ENCODE measurements at places on chromosomes 1 and 21.

GRCh38 chr1:48391926-48392325 lies 80.1 kb downstream of the SPATA6 start:
- no peaks in the 10 kb centered on the region for H3K36me3 ChIP-seq
- H3K27ac ChIP-seq, result no peak overlapping the region
- H3K4me3 ChIP-seq, result no peak overlapping the region
- H3K4me1 ChIP-seq, result no peaks in the 10 kb centered on the region
- H3K27me3 ChIP-seq, result no peaks in the 10 kb centered on the region

DNA sequence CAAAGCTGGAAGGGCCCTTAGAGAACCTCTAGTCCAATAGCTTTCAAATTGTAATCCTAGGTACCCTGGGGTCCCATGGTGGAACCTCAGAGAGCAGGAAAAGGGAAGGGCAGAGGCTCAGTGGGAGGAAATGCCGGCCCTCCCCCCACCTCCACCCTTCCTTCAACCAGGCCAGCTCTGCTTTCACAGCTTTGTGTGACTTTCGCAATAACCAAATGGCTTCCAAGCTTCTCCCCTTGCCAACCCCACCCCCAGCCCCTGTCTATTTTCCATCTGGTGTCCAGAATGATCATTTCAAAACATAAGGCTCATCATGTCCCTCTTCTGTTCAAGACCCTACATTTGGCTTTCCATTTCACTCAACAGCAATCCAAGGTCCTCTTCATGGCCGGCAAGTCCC lies 74.4 kb downstream of the CD58 start:
- H3K27ac ChIP-seq, result no peak overlapping the region
- peaks cover 13% of the 10 kb centered on the region for H3K36me3 ChIP-seq
- peaks cover 41% of the 10 kb centered on the region for H3K4me1 ChIP-seq
- no peaks in the 10 kb centered on the region for H3K27me3 ChIP-seq

- H3K27ac ChIP-seq, result no peak overlapping the region
- no peaks in the 10 kb centered on the region for H3K36me3 ChIP-seq
- peaks cover 16% of the 10 kb centered on the region for H3K27me3 ChIP-seq
- H3K4me3 ChIP-seq, result no peak overlapping the region
These were observed 19.7 kb upstream of the GALNT2 start for GRCh38 chr1:230047114-230047865.

- DNase-seq, result no peak
- H3K27ac ChIP-seq, result no peak overlapping the region
- no peak overlapping the region for H3K4me3 ChIP-seq
- H3K4me1 ChIP-seq, result no peaks in the 10 kb centered on the region
These were observed 2.7 kb upstream of the PALMD start for GRCh38 chr1:99643021-99643779.

DNA sequence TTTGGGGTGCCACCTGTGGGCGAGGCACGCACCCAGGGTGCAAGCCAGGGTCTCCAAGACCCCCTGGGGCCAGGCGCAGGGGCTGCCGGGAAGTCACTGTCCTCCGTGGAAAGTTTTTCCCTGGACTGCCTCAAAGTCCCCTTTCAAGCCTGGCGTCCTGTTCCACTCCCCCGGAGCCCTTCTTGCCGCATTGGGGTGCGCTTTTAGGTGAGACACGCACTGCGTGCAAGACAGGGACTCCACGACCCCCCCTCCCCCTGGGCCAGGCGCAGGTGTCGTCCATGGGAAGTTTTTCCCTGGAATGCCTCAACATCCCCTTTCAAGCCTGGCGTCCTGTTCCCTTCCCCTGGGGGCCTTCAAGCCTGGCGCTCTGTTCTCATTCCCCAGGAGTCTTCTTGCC lies 137.1 kb downstream of the LIPI start:
- no peaks in the 10 kb centered on the region for H3K27me3 ChIP-seq
- H3K27ac ChIP-seq, result no peak overlapping the region
- peaks cover 12% of the 10 kb centered on the region for H3K36me3 ChIP-seq
- no peak for DNase-seq
- H3K4me3 ChIP-seq, result no peak overlapping the region

DNA sequence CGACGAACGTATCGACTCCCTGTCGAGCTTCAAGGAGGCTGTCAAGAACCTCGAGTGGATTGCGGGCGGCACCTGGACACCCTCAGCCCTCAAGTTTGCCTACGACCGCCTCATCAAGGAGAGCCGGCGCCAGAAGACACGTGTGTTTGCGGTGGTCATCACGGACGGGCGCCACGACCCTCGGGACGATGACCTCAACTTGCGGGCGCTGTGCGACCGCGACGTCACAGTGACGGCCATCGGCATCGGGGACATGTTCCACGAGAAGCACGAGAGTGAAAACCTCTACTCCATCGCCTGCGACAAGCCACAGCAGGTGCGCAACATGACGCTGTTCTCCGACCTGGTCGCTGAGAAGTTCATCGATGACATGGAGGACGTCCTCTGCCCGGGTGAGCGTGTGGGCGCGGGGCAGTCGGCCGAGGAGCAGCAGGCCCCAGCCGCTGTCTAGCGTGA lies 28.0 kb downstream of the COL6A2 start:
- no peaks in the 10 kb centered on the region for H3K36me3 ChIP-seq
- no peak overlapping the region for H3K27ac ChIP-seq
- DNase-seq, result no peak
- no peak overlapping the region for H3K4me3 ChIP-seq

DNA sequence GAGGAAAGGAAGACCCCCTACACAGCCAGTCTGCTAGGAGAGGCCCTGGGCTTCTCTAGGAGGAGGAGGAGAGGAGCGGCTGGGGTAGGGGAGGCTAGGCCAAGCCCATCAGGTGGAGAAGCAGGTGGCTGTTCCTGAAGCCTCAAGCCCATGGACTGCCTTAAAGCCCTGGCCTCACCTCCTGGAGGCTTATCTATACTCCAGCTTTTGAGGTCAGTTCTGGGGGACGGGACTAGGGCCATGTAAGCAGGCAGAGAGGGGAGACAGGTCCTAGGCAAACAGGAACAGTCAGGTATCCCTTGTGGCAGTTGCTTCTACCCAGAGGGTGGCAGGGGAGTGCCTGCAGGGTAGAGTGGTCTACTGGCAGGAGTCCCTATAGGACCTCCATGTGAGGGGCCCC lies 40.6 kb downstream of the KCNC4 start:
- no peaks in the 10 kb centered on the region for H3K4me1 ChIP-seq
- H3K27ac ChIP-seq, result no peak overlapping the region
- H3K27me3 ChIP-seq, result no peaks in the 10 kb centered on the region
- DNase-seq, result no peak

DNA sequence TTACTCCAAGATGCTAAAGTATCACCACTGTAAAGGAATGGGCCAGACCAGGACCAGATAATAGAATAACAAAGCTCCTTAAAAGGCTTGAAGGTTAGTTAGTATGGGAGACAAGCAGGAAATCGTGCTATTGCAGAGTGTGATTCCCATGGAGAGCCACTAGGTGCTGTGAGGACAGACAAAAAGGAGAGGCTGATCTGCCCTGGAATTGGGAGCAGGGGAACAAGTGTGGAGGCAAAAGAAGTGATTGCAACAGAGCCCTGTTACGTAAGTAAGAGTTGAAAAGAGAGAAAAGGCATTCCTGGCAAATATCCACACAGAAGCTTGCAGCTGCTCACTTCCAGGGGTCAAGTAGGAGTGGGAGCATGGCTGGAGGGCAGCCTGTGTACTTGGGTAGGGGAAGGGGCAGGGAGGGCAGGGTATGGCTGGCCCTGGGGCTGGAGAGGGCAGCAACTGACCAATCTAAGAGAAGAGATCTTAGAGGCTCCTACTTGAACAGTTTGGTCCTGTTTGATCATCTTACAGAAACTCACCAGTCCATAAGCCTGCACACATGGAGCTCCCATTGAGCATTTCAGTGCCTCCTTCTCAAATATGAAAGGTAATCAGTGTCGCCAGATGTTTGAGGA lies 207.7 kb upstream of the GJB5 start:
- peaks cover 5% of the 10 kb centered on the region for H3K27me3 ChIP-seq
- DNase-seq, result no peak
- no peak overlapping the region for H3K27ac ChIP-seq
- no peak overlapping the region for H3K4me3 ChIP-seq
- no peaks in the 10 kb centered on the region for H3K36me3 ChIP-seq

- no peak for DNase-seq
- H3K36me3 ChIP-seq, result no peaks in the 10 kb centered on the region
- H3K27me3 ChIP-seq, result no peaks in the 10 kb centered on the region
- H3K4me1 ChIP-seq, result peaks cover 5% of the 10 kb centered on the region
- H3K4me3 ChIP-seq, result no peak overlapping the region
- H3K27ac ChIP-seq, result no peak overlapping the region
These were observed 133.3 kb upstream of the C1orf105 start for GRCh38 chr1:172287208-172287607.

- H3K4me3 ChIP-seq, result no peak overlapping the region
- H3K27ac ChIP-seq, result no peak overlapping the region
- H3K4me1 ChIP-seq, result peaks cover 12% of the 10 kb centered on the region
- peaks cover 69% of the 10 kb centered on the region for H3K36me3 ChIP-seq
These were observed 28.7 kb downstream of the HYI start for GRCh38 chr1:43425045-43425444.

- peaks cover 20% of the 10 kb centered on the region for H3K27me3 ChIP-seq
- H3K4me1 ChIP-seq, result no peaks in the 10 kb centered on the region
- no peaks in the 10 kb centered on the region for H3K36me3 ChIP-seq
- DNase-seq, result no peak
These were observed 88.7 kb upstream of the IFFO2 start for GRCh38 chr1:19044975-19045831.

All from activated CD4-positive, alpha-beta memory T cell treated with anti-CD3 and anti-CD28 coated beads, Interleukin-2, amount 10 ng/mL, durations not matched to agents 7 days and 5 days (primary cell).